ENCODE measurements at places on chromosomes 5 and 9. TPM values are rescaled to one million over a fixed set of nuclear protein-coding genes. Genes with fewer than 3 reads are reported as not detected.
A peak's percentile ranks its signal among the peaks of the same experiment; 100 is the strongest.

Gene SPATA31A3
- not detected for total RNA-seq

Gene FBLL1
- 0.84 TPM for total RNA-seq

Gene ISL1
- total RNA-seq: 0.17 TPM

Gene DEPDC1B
- 10.6 TPM for total RNA-seq

Gene PCDHGA8
- 1.0 TPM for total RNA-seq

Gene GMCL2
- total RNA-seq: not detected

Gene NME5
- 7.9 TPM for total RNA-seq

DNA sequence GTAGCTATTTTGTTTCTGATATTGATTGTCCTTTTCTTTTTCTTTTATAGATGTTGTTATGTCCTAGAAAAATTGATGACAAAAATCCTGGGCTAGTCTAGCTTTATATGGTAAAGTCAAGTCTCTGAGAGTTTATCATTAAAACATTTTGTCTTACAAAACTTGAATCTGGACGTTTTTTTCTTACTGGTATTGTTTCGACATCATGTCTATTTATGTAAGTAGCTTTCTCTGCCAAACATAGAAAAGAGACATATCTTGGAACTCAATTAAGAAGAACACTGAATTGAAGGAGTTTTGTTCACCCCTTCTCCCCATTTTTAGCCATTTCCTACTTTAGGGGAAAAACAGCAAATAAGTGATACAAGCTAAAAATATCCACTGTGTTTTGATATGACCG lies 151.5 kb downstream of the ISOC1 start:
- no peak for DNase-seq

DNA sequence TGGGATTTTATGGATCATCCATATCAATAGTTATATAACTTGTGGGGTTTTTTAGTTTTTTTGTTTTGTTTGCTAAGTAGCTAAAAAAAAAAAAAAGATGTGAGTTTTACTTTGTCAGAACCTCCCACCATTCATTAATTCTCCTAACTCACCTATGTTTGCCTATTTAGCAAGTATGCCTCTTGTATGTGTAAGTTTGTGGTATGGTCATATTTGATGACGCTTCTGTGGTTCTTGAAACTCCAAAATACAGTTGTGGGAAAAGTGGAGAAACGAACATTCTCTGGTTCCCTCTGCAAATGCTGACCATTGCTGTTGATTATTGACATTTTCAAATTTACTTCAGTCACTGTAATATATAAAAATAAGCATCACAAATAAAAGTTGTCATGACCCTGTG lies 75.7 kb downstream of the PBX3 start:
- DNase-seq: no peak

GRCh38 chr9:86867804-86868313 lies 79.4 kb downstream of the GAS1 start:
- peak; percentile 9 for DNase-seq

- DNase-seq: no peak
Measured at GRCh38 chr9:36854034-36854433, 180.0 kb downstream of the PAX5 start.

DNA sequence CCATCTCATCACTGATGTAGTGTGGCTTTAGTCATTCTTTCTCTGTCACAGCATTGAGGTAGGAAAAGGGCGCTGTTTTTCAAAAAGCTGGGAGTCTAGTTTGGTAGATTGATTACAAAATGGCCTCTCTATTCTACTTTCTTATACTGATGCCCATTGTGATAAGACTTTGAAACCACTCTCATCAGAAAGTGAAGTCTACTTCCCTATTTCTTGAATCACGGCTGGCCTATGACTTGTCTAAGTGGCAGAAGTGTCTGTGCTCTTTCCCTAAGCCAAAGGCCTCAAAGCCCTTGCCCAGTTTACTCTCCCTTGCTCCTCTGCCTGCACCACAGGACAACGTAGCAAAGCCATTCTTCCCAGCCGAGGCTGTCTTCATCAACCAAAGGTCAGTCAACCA lies 83.0 kb upstream of the IL33 start:
- no peak for DNase-seq

DNA sequence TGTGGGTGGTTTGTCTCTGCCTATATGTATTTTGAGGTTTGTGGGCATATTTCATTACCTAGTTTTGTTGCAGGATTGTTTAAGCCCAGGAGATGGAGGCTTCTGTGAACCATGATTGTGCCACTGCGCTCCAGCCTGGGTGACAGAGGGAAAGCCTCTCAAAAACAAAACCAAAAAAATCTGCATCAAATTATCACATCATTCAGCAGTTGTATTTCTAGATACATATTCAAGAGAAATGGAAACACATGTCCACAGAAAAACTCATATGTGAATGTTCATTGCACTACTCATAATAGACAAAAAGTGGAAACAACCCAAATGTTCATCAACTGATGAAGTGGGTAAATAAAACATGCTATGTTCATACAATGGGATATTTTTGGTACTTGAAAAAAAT lies 29.9 kb downstream of the HSPA4 start:
- DNase-seq: no peak

GRCh38 chr5:81214848-81215247 lies 18.3 kb upstream of the CKMT2 start:
- no peak for DNase-seq

- no peak for DNase-seq
Measured at GRCh38 chr9:81613002-81613812, 76.1 kb downstream of the TLE1 start.

GRCh38 chr5:138230981-138231589 lies 18.0 kb upstream of the CDC23 start:
- DNase-seq: no peak

DNA sequence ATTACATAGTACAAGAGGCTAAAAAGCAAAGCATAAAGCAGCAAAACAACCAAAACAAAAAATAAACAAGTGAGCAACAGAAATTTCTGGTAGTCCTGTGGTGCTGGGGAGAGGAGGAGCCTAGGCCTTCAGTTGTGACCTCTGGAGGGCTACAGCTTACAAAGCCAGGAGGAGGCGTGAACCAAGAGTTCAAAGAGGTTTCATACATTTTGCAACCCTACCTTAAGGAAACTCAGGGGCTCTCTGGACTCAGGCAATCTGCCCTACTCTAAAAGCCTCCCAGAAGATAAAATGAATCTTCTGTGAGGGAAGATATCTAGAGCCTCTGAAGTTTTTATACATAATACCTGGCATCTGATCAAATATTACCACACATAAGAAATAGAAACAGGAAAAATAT lies 187.4 kb downstream of the AGTPBP1 start:
- no peak for DNase-seq

- no peak for DNase-seq
Measured at GRCh38 chr5:112626715-112627114, 111.0 kb upstream of the APC start.

- no peak for DNase-seq
Measured at GRCh38 chr5:37553720-37554404, 174.7 kb downstream of the WDR70 start.

GRCh38 chr5:136197462-136198142 lies 4.6 kb upstream of the SMIM32 start:
- no peak for DNase-seq

GRCh38 chr9:108750661-108751215 lies 105.0 kb downstream of the ACTL7B start:
- no peak for DNase-seq

DNA sequence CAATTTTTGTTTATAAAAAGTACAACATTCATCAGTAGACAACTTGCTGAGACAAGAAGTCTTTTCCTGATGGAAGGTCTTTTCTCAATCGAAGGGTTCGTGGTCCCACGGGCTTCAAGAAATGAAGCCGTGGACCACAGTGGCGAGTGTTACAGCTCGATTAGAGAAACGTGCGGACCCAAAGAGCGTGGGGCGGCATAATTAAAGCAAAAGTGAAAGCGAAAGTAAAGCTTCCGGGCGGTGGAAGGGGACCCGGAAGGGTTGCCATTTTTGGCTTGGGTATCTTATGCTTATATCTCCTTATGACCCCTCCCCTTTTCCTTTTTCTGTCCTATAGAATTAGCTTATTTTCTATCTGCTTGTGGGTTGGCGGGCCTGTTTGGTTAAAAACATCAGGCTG lies 2309.4 kb upstream of the ACO1 start:
- no peak for DNase-seq

DNA sequence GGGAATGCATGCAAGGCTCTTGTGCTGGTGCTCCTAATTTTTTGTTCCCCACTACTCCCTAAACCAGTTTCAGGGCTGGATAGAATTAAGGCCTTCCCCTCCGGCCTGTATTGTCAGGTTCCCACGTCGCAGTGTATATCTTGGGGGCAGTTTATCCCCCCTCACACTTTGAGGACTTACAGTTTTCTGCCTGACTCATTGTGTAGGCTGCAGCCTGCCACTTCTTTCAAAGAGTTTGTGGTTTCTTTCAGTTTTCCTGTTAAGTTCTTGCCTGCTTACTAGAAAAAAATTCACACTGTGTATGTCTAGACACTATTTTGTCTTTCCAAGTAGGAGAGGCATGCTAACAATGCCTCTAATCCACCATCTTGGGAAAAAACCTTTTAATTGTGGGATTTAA lies 28.4 kb upstream of the BTNL3 start:
- no peak for DNase-seq

- DNase-seq: no peak
Measured at GRCh38 chr9:25412646-25413045, 265.6 kb downstream of the TUSC1 start.

DNA sequence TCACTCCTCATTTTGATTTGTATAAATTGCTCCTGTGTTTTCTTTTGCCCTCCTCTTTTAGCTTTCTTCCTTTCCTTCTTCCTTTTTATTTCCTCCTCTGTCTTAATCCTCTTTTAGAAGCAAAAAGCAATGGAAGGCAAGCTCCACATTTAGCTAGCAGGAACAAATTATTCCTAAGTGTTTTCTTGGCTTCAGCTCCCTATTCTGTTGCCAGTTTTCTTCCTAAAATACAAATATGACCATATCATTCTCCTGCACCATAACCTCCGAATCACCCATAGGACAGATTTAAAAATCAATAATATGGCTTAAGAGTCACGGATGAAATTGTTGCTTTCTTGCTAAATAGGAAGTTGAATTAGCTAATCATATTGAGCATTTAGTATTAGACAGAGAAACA lies 49.4 kb downstream of the GRIN3A start:
- DNase-seq: no peak

DNA sequence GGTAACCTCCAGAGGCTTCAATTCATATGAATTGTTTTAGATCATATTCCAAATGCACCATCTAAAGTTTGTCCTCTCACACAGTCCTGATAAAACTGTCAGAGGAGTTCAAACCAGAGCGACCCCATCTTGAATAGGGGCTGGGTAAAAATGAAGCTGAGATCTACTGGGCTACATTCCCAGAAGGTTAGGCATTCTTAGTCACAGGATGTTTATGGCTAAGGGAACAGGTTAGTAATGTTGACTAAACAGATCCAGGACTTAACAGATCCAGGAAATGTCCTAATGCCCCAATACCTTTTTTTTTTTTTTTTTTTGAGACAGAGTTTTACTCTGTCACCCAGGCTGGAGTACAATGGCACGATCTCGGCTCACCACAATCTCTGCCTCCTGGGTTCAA lies 192.6 kb upstream of the PRDM9 start:
- peak; percentile 31 for DNase-seq

DNA sequence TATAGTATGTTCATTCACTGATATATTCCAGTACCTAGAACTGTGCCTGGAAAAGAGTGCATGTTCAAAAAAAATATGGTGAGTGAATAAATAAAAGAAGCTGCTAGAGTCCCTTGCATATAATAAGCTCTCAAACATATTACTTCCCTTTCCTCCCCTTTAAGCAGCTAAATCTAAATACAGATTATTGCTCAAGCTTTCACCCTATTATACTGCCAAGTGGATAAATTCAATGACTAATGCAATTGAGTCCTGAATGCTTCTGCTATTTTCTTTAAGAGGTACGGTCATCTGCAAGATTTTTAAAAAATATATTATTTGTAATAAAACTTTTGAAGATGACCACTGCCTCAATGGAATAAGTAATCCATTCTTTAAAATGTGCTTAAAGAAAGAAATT lies 248.4 kb downstream of the PLK2 start:
- DNase-seq: no peak

- no peak for DNase-seq
Measured at GRCh38 chr5:38478878-38479277, 77.6 kb downstream of the LIFR start.

- no peak for DNase-seq
Measured at GRCh38 chr5:107670932-107671741, at the start of gene EFNA5. Gene EFNA5, minus strand, starts transcription at chr5:107670937.

DNA sequence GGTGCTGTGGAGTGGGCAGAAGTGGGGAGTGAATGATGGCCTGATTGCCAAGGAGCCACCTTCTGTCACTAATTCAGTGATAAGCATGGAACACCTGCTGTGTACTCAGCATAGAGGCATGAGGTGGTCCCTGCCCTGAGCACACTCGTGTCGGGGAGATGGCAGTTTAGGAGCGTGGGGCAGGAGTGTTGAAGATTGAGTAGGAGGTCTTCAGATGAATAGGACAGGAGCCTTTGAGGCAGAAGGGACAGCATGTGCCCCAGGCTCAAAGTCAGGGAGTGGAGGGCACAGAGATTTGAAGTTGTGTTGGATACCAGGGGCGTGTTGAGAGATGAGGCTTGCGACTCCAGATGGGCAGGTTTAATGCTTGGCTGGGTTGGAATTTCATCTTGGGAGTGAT lies 55.0 kb downstream of the ZNF618 start:
- no peak for DNase-seq

DNA sequence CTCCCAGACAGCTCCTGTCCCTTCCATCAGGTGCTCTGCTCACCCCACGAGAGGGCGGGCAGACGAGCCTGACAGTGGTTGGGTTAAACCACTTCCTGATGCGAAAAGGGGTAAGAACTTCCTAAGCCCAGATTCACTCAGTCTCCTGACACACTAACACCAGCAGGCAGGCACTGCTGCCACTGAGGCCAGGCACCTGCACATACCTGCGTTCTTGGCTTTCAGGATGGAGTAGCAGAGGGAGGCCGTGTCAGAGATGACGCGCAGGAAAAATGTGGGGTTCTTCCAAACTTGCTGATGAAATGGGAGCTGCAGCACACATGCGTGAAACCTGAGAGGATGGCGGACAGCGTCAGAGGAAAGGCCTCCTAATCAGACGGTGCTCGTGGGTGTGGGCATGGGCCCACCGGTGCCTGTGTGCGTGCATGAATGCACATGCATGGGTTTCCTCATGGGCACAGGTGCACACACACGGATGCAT lies 29.9 kb downstream of the SLC6A18 start:
- DNase-seq: no peak

DNA sequence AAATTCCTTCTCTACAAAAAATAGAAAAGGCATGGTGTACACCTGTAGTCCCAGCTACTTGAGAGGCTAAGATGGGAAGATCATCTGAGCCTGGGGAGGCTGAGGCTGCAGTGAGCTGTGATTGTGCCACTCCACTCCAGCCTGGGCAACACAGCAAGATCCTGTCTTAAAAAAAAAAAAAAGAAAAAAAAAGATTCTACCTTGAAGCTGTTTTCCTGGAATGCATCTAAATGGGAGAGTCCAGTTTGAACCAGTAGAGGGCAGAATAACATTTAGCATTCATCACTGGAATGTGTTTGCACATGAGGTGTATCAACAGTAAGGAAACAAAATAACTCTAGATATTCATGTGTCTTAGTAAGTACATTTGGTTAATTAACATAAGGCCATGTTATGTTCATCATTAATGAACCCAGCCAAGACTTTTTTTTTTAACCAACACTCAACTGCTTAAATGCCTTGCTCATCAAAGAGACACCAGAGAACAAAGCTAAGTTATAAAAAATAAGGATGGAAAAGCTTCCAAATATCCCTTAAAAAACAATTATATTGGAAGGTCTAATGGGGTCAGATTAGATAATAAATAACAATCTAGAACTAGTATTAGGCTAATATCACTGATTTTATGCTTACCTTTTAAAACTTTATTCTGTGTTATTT lies 16.1 kb downstream of the IFNE start:
- no peak for DNase-seq

All from kidney epithelial cell (primary cell).